ENCODE measurements at places on chromosomes 4 and X.

DNA sequence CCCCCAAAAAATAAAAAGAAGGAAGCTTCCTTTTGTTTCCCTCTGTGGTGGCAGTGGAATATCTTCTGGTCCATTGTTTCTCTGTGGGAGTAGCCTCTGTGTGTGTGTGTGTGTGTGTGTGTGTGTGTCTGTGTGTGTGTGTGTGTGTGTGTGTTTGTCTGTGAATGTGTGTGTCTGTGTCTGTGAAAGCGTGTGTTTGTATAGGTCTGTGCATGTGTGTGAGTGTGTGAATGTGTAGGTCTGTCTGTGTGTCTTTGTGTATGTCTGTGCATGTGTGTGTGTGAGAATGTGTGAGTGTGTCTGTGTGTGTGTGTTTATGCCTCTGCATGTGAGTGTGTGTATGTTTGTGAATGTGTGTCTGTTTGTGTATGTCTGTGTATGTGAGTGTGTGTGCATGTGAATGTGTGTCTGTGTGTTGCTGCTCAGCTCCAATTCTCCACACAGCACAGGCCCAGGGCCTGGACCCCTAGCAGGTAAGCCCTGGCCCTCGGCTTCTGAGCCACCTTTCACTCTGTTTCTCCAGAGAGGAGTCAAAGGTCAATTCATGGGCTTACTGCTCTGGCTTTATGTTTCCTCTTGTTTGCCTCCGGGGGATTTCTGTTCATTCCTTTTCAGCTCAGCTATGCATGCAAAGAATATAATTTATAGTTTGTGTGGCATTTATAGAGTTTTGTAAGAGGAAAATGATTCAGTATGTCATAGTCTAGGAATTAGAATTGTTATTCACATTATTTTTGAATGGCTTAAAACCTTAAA lies 89.8 kb downstream of the UCHL1 start:
- DNase-seq = no peak

GRCh38 chrX:135287266-135287823 lies 21.9 kb upstream of the ETDC start:
- no peak for DNase-seq

GRCh38 chrX:108219949-108220601 lies 128.5 kb downstream of the ATG4A start:
- no peak for DNase-seq

DNA sequence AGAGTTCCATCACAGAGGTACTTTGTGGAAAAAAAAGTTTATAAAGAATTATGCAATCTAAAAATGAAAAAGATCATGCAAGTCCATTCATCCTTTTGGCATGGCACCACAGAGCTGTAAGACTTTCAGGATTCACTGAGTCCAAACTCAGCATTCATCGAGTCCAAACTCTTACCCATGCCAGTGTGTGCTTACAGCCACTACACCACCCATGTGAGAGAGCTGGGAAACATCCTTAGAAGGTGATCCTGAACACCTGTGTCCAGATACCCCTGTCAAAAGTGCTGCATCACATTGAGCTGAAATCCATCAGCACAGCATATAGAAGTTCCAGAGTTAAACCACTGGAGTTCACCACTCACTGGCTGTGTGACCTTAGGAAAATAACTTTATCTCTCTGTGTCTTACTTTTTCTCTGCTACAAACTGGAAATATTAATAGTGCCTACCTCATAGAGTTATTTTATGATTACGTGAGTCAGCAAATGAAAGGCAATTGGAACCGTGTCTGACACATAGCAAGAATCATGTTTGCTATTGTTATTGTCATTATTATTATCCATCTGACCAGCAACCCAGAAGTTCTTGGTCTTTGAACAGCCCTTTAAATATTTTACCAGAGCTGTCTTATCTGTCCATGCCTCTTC lies 115.0 kb upstream of the FTHL17 start:
- no peak for DNase-seq

DNA sequence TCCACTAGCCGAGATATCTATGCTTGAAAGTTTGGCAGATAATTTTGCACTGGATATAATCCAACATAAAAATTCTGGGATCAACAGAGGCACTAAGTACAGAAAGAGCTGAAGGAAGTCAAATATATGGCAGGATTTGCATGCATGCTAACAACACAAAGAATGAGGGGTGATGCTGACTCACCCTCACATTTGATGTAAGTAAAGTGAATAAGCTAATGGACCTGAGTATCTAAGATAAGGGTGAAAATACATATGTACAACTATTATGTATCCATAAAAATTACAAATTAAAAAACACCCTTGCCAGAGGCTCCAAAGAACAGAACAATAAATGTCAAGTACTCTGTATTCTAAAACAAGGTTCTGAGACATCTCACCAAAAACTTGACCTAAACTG lies 63.8 kb upstream of the PRDX4 start:
- DNase-seq = no peak

GRCh38 chr4:124934916-124935315 lies 222.4 kb upstream of the ANKRD50 start:
- DNase-seq = no peak

GRCh38 chrX:8913655-8914409 lies 112.6 kb upstream of the FAM9A start:
- DNase-seq = no peak

GRCh38 chr4:116632269-116632668 lies 453.1 kb downstream of the TRAM1L1 start:
- DNase-seq = no peak

DNA sequence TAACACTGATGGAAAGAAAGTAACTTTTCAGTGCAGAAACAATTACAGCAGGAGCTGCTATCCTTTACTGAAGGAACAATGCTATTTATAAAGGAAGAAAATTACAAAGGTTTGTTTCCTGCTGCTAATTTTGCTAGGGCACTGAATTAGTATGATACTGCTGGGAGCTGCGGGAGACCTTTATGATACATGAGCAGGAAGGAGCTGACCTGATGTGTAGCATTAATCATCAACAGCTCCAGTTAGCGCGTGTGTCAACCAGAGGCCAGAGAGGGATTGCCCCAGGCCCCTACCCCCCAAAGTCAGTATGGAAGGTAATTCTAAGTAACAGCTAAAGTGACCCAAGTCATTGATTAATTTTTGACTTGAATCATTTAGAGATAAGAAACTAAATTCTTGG lies 728.9 kb downstream of the PCDH18 start:
- DNase-seq = no peak

Data from stimulated activated CD8-positive, alpha-beta memory T cell treated with anti-CD3 and anti-CD28 coated beads, Interleukin-15, amount 100 ng/mL, for 24 hours (primary cell).